Activated naive CD4-positive, alpha-beta T cell treated with anti-CD3 and anti-CD28 coated beads for 36 hours (primary cell): ENCODE measurements at places on chromosomes 2 and 18.

GRCh38 chr18:75309564-75309963 is 99.0 kb downstream of the TSHZ1 start:
- DNase-seq = no peak

- DNase-seq = peak; percentile 75
Observed at GRCh38 chr18:79682894-79683625, 3.5 kb downstream of the CTDP1 start.

DNA sequence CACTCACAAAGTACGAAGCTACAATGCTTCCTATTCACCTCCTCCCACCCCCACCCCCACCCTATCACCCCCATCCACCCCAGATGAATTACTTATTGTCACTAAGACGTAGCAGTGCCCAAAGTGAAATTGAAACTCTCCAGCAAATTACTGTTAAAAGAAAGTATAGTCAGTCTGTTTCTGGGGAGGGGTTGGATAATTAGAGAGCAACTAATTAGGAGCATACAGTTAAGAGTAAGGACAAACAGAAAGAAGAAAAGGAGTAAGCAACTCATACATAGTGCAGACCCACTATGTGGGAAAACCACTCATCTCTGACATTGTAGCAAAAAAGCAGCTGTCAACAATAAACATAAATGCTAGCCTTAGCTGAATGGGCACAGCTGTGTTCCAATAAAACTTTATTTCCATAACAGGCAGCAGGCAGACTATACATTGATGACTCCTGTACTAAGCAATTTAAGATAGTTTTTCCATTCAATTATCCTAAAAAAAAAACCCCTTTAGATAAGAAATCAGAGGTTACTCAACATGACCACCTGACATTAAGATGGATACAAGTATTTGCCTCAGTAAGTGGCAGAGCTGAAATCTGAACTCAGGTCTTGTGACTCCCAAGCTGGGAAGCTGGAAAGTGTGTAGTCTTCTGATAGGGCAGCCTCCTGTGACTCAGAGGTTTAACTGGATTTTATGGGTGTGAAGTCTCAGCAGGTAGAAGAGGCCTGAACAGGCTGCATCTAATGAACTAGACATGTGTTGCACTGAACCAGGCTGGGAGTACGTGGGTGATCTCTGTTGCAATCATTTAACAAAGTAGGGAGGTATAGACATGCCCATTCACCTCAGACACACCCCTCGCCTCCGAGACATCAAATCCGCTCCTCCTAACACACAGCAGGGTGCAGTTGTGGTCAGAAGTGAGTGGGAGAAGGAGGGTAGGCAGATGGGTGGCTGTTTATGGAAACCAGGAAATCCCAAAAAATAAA is 171.8 kb upstream of the KLF7 start:
- peak; percentile 46 for DNase-seq

GRCh38 chr2:69381337-69381737 is 5.7 kb downstream of the GFPT1 start:
- peak; percentile 59 for DNase-seq

- no peak for DNase-seq
Observed at GRCh38 chr18:44793194-44793593, 112.5 kb downstream of the SETBP1 start.
